CD4-positive, alpha-beta T cell treated with Interleukin-4 for 1 hour (primary cell): ENCODE measurements at places on chromosomes 11 and 22.

DNA sequence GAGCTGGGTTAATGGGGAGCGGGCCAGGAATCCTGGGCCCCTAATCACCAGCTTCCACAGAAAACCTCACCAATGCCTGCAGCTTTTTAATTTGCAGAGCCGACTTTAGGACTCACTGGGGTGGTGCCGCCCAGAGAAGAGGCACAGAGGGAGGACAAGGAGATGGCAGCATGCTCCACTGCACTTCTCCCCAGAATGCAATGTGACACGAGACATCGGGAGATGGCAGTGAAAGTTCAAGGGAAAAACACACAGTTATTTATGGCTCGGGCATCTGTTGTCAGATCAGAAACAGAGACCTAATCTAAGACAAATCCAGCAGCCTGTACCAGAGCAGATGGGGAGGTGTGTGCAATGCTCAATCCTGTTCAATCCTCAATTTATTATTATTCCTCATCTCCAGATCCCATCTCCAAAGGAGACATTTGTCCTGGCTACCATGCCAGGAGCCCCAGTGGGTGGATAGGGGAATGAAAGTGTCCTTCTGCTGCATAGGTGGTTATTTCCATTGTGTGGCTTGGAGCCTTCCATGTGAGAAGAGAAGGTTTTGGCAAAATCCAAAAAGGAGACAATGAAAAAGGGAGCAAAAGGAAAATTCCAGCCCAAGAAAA lies 250.0 kb downstream of the NXPE2 start:
- no peak for DNase-seq

DNA sequence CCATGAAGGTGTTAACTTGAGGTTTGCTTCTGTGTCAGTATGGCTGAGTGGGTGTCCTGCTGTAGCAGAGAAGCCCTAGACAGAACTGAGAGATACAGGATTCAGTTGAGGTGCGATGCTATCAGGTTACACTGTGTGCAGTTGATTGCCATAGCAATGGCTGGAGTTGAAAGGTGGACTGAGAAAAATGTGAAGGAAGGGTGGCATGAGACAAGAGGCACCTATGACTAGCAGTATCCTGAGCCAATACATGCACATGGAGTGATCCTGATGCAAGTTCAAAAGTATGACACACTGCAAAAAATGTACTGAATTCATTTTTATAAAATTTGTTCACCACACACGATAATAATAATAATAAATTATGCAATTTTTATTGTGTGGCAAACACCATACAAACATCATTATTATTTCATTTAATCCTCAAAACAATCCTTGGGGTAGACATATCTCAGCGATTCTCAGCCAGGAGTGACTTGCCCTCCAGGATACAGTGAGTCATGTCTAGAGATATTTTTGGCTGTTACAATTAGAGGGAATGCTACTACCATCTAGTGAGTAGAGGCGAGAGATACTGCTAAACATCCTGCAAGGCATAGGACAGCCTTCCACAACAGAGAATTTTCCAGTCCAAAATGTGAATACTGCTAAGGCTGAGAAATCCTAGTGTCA lies 3.9 kb upstream of the PIWIL4 start:
- no peak for DNase-seq

GRCh38 chr22:43127166-43127908 lies 15.9 kb downstream of the MCAT start:
- no peak for DNase-seq

GRCh38 chr11:66243782-66244535 lies 24.5 kb upstream of the RAB1B start:
- DNase-seq = no peak

GRCh38 chr22:30212996-30213441 lies 33.5 kb downstream of the LIF start:
- DNase-seq = no peak

DNA sequence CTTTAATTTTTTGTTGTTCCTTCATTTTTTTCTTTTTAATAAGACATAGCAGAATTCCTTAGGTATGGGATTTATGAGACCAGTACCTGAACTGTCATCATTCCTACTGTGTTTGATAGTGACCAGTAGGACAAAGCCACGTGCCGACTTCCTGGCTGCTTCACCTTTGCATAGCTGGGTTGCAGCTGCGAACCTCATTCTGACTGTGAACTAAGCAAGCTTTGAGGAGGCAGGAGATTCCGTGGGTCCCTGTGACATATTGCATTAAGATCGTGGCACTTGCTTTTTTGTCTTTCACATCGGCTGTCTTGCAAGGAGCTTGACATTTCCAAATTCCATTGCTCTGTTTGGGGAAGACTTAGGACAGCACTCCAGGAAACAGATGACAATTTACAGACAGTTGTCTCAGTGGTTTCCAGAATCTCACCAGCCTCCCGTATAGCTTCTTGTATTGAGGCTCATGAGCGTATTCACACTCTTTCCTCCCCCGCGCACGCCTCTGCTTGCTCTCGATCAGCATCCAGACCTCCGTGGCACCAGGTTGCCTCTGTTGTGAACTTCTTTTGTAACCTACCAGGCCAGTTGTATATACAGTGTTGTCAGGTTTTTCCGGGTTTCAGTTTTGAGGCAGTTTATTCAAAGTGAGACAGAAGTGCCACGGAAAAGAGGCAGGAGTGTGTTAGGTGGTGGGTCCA lies 101.7 kb downstream of the CWC15 start:
- no peak for DNase-seq

DNA sequence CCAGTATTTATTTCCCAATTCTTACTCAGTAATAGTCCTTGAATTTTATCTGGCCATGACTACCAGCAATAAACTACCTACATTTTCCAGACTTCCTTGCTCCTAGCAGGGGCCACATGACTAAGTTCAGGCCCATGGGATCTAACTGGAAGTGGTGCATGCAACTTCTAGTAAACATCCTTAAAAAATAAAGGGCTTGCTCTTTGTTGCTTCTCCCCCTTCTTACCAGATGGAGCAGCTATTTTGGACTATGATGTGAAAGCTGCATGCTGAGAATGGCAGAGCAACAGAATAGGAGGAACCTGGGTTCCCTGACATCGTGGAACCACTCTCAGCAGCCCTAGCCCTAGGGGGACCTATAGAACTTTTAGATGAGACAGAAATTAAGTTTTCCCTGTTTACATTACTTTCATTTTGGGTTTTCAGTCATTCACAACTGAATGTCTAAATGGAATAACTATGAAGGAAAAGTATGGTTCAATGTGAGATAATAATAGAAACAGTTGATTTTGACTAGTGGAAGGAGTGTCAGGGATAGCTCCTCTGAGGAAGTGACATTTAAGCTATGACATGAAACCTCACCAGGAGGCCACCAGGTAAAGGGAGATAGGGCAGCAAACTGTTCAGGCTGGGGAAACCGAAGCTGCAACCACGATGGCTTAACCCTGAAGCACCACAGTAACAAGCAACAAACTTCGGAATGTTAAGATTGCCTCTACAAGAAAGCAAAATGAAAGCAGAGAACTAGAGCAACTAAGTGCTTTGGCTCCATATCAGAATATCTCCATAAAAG lies 48.9 kb downstream of the PHF21A start:
- no peak for DNase-seq

- no peak for DNase-seq
Observed at GRCh38 chr22:30685178-30685577, 9.5 kb upstream of the OSBP2 start.

GRCh38 chr11:119380827-119381180 lies 686 bp downstream of the USP2 start:
- peak; percentile 16 for DNase-seq

GRCh38 chr11:36365907-36366306 lies 69.8 kb downstream of the PRR5L start:
- no peak for DNase-seq

GRCh38 chr11:2103668-2104523 lies 35.3 kb downstream of the IGF2 start:
- no peak for DNase-seq

DNA sequence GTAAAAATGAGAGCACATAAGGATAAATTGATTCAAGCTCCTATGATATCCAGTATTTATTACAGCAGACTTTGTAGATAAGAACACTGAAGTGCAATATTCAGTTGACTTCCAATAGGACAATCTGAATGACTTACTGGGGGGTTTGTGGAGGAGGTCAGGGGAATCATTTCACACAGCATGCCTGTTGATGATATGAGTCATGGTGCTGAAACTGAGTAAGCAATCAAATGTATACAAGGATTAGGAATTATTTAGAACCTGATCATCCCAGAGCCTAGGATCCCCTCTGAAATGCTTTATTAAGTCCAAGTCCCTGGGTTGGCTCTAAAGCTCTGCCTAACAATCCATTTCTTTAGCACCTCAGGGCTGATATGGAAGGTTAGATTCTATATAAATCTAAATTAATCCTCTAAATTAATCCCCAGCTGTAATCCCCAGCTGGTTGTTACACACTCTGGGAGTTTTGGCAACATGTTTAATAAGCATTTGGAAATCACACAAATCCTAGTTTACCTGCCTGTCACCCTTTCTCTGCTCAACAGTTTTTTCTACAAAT lies 326.4 kb downstream of the GUCY1A2 start:
- no peak for DNase-seq

DNA sequence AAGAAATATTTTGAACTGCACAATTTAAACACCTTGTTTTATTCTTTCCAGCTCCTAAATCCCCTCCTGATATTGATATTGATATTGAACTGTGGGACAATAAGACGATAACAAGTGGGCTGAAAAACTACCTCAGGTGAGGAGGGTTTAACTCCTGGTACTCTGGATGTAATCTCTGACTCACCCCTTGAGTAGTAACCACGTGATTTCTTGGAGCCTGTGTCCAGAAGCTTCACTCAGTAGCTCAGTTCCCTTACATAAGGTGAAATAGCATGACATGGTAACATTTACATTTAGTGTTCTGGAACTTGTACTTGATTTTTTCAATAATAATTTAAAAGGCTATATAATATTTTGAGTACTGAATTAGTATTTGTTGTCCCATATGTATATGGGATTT lies 168.0 kb downstream of the PGR start:
- DNase-seq = no peak

DNA sequence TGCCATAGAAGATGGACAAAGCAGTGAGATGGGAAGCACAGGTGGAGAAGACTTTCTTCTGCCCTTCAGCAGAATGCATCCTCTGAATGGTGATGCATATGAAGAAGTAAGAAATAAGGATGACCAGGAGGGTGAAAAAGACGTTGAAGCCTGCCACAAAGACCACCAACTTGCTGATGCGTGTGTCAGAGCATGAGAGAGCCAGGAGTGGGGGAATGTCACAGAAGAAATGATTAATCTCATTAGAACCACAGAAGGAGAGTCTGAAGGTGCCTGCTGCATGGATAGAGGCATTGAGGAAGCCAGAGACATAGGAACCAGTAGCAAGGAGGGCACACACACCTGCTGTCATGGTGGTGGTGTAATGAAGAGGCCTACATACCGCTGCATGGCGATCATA lies 550 bp downstream of the OR5B21 start:
- no peak for DNase-seq

DNA sequence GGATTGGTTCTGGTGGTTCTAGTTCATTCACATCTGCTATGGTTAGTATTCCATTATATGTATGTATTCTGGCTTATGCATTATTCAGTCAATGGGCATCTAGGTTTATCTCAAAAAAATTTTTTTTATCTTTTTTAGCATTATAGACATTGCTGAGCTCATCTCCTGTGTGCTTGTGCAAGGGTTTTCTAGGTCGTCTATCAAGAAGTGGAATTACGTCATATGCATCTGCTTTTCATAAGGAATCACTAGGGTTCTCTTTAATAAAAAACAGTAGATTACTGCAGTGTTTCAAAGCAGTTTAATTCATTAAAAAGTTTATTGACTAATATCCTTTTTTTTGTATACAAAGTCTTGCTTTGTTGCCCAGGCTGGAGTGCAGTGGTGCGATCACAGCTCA lies 21.3 kb downstream of the TBC1D22A start:
- DNase-seq = no peak

DNA sequence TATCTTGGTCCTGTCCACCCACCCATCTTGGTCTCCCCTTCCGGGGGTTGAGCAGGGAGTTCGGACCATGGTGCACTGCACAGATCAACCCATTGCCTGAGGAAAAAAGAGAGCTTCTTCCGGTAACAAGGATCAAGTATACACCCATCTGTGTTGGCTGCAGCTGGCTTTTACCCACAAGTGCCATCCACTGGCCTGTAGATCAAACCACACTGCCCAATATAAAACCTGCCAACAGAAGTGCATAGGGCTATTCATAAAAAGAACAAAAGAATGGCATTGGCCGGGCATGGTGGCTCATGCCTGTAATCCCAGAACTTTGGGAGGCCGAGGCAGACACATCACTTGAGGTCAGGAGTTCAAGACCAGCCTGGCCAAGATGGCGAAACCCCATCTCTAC lies 94.5 kb downstream of the ZC3H12C start:
- no peak for DNase-seq

GRCh38 chr11:87954476-87954875 lies 220.8 kb downstream of the RAB38 start:
- no peak for DNase-seq

DNA sequence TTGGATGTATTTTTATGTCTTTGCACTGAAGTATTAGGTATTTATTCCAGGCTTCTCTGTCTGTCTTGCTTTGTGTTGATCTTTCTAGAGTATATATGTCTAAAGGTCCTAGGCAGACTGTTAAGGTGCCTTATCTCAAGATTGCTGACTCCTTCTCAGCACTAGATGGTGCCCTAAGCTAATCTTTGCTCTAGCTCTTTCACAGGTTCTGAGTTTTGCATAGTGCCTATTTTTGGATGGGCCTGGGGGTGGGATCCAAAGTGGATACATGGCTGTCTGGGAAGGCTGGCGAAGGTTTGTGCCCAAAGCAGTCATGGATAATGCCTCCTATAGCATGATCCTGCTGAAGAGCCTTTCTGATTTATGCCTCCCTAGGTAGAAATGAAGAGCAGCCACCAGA lies 154.9 kb downstream of the TRPC6 start:
- DNase-seq = no peak

GRCh38 chr11:69922015-69922595 lies 102.9 kb upstream of the FGF3 start:
- peak; percentile 8 for DNase-seq

GRCh38 chr11:17596310-17596669 lies 49.2 kb downstream of the OTOG start:
- DNase-seq = peak; percentile 4

DNA sequence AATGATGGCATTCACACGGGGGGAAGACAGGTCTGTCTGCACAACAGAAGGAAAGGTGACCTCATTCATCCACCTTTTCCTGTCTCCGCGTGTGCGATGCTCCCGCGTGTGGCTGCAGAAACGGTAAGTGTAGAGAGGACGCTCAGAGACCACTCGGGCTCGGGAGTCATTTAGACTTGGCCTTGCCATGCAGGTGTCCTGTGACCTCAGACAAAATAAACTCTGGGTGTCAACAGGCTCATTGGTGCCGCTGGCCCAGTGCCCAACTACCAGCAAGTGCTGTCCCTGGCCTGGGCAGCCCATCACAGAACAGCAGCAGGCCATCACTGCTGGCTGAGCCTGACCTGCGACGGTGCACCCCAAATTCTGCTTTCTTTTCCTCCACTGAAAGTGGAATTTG lies 48.1 kb upstream of the ARFGAP3 start:
- no peak for DNase-seq

- no peak for DNase-seq
Observed at GRCh38 chr11:93329936-93330445, 551 bp upstream of the DEUP1 start.

- DNase-seq = no peak
Observed at GRCh38 chr22:44483878-44484277, 14.2 kb downstream of the RTL6 start.

- DNase-seq = no peak
Observed at GRCh38 chr11:132051704-132052103, 681.3 kb downstream of the NTM start.

- DNase-seq = no peak
Observed at GRCh38 chr22:22099194-22099486, 116.6 kb upstream of the TOP3B start.
